NCI-H524 (cell line): ENCODE measurements at places on chromosomes 5 and 9.

- DNase-seq: no peak
Measured at GRCh38 chr5:643351-643801, 31.2 kb downstream of the CEP72 start.

DNA sequence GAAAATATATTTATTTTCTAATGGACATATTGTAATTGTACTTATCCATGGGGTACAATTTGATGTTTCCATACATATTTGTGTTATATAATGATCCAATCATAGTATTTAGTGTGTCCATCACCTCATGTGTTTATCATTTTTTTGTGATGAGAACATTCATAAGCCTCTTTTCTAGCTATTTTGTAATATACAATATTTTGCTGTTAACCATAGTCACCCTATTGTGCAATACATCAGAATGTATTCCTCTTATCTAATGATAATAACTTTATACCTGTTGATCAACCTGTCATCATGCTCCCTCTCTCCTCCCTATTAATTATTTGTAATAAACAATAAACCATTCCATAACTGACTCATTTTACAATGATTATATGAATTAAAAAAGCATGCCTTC lies 93.2 kb downstream of the ISL1 start:
- DNase-seq: no peak

DNA sequence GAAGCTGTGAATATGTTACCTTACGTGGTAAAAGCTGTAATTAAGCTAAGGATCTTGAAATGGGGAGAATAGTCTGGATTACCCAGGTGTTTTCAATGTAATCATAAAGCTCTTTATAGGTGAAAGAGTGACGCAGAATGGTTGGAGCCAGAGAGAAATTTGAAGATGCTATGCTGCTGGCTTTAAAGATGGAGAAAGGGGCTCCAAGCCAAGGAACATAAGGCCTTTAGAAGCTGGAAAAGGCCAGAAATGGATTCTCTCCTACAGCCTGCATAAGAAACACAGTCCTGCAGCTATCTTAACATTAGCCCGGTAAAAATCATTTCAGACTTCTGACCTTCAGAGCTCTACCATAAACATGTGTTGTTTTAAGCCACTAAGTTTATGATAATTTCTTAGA lies 243.3 kb upstream of the VLDLR start:
- no peak for DNase-seq

GRCh38 chr5:38112938-38113337 lies 145.4 kb upstream of the EGFLAM start:
- DNase-seq: no peak

DNA sequence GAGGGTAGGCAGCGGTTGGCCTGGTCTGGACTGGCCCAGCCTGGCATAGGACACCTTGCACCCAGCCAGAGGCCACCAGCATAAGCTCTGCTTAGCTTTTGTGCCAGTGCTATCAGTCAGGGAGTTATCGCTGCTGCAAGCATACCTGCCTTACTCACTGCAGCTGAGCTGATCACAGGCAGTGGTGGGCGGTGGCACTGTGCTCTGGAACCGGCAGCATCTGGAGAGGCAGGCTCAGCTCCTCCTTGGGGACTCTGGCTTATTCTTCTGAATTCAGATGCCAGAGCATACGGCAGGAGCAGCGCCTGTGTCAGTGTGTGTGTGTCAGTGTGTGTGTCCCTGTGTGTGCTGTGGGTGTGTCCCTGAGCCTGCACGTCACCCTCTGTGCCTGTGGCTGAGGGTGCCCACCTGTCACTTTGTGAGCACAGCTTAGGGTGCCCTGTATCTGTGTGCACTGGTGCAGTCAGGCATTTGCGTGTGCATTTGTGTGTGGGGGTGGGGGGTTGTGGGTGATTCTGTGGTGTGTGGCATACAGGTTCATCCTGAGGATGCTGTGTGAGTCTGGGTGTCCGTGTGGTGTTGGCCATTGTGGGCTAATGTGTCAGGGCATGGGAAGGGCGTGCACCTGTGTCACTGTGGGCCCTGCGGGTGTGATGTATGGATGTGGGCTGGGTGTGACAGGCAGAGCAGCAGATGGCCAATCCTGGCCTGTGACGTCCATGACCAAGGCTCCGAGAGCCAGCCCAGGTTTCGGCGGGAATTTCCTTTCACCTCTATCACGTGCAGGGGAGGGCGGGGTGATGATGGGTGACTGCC lies 23.5 kb downstream of the LMX1B start:
- peak; percentile 84 for DNase-seq
